ENCODE measurements at places on chromosomes 13 and 19. TPM values are rescaled to one million over a fixed set of nuclear protein-coding genes. Genes with fewer than 3 reads are reported as not detected.

DNA sequence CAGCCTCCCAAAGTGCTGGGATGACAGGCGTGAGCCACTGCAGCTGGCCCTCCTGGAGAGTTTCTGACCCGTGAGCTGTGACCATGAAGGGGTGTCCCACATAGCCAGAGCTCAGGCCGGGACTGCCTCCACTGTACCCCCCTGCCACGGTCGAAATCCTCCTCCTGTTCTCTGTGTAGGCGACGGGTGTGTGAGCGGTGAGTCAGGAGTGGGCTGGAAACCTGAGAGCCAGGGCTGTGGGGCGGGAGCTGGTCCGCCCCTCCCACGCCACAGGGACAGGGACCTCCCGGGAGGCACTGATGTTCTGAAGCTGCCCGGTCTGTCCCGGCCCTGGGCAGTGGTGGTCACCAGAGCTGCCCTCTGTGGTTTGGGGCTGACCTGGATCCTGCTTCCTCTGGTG lies 3.9 kb downstream of the WDR18 start:
- DNase-seq: no peak

Gene RXFP2
- total RNA-seq: 0.43 TPM

DNA sequence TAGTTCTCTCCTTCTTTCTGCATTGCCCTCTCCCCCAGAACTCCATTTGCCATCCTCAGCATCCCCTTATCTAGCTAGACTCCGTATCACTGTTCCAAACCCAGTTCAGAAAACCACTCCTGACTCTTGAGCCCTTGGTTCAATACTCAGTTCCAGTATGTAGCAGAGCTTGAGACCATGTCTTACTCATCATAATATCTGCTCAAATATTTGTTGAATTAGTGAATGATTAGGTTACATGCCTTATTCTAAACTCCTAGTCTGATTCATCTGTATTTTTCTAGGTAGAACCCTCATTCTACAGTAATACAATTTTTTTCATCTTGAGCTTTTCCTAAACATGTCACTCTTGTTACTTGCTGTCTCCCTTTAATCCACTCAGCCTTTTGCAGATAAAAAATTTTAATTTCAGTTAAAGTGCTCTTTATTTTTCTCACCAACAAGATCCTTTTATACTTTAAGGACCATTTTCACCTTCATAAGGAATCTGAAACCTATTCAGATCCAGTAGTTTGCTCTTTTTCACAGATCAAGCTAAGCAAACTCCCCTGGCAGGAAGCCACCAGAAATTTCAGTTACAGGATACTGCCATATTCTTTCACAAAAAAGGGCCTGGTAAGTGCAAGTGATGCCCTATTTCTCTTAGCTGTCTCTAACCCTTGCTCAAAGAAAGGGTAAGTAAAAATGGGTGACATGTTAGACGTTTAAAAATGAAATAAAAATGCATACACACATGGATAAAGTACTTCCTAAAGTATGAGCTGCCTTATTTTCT lies 23.1 kb upstream of the INTS6 start:
- no peak for DNase-seq

Gene TEAD2
- 12.6 TPM for total RNA-seq

Gene PLPPR3
- 20.1 TPM for total RNA-seq

Gene FGF21
- not detected for total RNA-seq

DNA sequence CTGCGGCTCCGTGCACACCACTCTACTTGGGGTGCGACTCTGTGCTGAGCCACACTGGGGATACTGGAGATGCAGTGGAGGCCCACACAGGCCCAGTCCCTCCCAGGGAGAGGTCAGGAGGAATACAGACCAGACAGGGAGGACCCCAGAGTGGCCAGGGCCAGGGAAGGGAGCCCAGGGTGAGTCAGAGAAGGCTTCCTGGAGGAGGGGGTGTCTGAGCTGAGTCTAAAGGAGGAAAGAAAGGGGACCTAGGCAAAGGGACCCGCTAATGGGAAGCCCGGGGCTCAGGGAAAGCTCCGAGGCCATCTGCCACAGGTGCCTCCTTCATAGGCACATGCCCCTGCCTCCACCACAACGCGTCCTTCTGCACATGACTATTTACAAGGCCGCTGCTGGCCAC lies 13.3 kb upstream of the PRKD2 start:
- DNase-seq: no peak

DNA sequence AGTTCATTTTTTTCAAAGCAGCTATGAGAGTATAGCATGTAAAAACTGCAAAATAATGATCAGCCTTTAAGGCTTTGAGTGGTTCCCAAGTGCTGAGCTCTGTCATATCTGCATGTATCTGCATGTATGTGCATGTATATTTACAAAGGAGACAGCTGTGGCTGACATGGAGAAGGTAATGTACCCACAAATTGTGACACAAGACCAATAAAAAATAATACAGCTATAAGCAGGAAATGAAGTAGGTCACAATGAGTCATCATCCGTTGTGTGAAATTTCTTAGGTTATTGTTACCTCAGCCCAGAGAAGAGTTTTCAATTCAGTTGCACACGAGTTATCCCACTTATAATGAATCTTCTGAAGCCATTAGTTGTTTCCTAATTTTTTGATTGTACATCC lies 60.9 kb upstream of the MED4 start:
- DNase-seq: no peak

Gene MCF2L
- total RNA-seq: 14.6 TPM

Measured in testis (tissue), 5 donors.